ENCODE measurements at places on chromosomes 2 and 18.

GRCh38 chr2:198913394-198914152 lies 544.2 kb downstream of the SATB2 start:
- DNase-seq = peak; percentile 66

DNA sequence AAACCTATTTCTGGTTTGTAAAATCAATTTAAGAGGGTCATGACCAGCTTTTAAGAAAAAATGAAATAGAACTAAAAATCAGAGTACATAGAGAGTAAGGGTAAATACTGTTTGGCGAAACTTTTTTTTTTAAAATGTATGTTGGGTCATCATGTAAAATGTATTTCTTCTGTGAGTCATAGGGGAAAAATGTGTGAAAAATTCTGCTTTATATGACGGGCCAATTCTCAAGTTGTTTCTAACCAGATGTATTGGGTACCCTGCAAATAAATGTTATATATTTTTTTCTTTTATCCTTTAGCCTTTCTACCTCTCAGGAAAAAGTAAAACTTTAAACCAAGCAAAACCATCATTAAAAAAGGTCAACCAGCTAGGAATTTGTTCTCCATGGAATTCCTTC lies 13.9 kb downstream of the AFTPH start:
- no peak for DNase-seq

DNA sequence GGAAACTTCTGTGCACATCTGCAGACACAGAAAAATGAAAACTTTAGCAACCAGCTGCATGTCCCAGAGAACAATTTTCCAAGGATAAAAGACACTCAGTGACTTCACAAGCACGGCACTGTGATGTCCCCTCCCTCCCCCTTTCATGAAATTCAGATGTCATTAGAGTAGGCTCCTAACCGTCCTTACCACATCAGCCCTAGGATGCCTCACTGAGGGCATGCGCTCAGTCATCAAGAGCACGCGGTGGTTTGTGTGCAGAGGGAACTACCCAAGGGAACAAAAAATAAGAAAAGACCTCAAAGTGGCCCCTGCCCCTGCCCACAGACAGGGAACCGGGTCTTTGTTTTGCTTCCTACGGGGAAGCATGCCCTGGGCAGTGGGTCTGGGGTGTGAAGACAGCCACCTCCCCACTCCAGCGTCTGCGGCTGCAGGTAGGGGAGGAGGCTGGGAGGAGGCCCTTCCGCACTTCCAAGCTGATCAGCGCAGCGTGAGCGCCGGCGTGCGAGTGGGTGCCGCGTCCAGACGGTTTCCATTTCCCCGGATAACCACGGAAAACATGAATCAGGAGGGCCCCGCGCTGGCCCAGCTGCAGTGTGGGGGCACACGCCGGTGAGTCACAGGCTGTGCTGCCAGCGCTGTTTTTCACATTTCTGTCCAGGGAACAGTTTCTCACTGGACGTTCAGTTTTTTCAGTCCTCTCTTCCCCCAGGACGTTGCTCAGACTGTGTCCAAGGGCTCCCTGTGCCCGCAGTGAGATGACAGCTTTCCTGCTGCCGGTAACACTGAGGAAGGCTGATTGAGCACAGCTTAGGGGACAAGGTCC lies 70.6 kb downstream of the COPS8 start:
- no peak for DNase-seq

- DNase-seq = no peak
Observed at GRCh38 chr18:50656841-50657470, 97.1 kb downstream of the MAPK4 start.

DNA sequence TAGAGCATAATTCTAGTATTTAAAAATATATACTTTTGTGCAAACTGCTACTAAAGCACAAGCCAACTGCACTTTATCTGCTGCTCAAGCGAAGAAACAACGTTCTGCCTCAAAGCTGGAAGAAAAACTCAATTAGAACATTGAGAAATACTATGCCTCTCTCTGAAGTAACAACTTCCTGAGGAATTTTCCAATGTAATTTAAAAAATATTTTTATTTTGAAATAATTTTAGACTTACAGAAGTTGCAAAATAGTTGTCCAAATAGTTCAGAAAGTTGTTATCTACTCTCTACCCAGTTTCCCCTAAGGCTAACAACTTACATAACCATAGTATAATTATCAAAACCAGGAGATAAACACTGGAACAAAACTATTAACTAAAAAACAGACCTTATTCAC lies 12.3 kb upstream of the POLI start:
- DNase-seq = no peak

- no peak for DNase-seq
Observed at GRCh38 chr2:147619808-147620207, 225.0 kb upstream of the ACVR2A start.

GRCh38 chr2:6526093-6526824 lies 339.4 kb downstream of the CMPK2 start:
- DNase-seq = peak; percentile 13

DNA sequence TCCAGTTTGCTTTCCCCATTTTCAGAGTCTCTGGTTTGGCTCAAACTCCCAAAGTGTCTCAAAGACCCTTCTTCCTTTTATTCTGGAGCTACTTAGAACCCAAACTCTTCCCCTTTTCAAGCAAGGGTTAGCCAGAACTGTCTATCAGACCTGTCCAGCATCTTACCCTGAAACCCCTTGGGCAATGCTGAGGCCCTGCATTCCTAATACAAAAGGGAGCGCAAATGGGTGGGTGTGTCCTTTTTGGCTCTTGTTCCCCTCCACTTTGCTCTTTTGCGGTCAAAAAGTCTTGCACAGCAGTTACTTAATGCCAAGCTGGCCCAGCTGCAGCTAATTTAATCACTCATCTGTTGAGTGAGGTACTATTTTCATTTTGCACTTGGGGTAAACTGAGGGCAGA lies 231.2 kb upstream of the FOSL2 start:
- DNase-seq = no peak

- no peak for DNase-seq
Observed at GRCh38 chr2:8059255-8059654, 622.6 kb upstream of the ID2 start.

Measured in GM13977 (cell line).